ENCODE measurements at places on chromosomes 12 and 14.

GRCh38 chr12:64157110-64157509, 65.0 kb downstream of the KICS2 start:
- no peak for DNase-seq

- no peak for DNase-seq
Observed at GRCh38 chr14:89093083-89093730, 268.8 kb downstream of the TTC8 start.

GRCh38 chr14:50947446-50947845, 3.2 kb upstream of the PYGL start:
- no peak for DNase-seq

- DNase-seq: no peak
Observed at GRCh38 chr12:2919249-2919648, 28.6 kb downstream of the TULP3 start.

- DNase-seq: no peak
Observed at GRCh38 chr14:90375934-90376333, 20.9 kb upstream of the CALM1 start.

DNA sequence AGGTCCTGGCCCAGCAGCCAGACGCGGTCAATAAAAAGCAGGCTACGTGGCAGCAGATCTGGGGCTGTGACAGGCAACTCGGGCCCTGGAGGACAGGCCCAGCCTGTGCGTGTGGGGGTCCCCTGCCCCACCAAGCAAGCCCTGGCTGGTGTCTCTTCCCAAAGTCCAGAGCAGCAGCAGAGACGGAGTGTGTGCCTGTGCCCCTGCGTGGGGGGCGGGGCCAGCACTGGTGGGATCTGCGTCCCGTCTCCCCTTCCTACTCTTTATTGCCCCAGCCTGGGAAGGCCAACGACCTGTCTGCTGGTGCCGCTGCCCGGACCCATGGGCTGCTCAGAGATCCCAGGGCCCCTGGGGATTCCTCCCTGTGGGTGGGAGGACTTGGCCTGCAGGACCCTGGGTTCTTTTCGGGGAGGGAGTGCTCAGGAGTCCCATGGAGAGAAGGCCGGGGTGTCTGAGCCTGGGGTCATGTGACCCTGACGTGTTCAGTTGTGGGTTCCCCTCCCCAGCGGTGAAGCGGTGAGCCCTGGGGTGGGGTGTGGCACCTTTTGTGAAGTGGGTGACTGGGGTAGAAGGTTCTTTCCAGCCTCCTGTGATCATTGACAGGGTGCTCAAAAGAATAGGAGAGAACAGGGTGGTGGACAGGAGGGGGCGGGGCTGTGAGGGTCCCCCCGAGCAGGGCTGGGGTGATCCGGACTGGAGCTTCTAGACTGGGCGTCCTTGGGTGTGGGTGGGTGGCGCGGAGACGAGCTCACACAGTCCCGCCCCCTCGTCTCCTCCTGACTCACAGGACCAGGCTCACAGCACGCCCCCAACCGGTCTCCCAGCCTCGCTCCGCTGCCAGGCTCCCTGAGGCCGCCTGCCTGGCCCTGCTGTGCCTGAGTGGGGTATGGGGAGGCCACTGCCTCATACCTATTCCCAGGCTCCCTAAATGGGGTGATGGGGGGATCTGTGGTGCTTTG, 22.4 kb downstream of the ASPG start:
- no peak for DNase-seq

DNA sequence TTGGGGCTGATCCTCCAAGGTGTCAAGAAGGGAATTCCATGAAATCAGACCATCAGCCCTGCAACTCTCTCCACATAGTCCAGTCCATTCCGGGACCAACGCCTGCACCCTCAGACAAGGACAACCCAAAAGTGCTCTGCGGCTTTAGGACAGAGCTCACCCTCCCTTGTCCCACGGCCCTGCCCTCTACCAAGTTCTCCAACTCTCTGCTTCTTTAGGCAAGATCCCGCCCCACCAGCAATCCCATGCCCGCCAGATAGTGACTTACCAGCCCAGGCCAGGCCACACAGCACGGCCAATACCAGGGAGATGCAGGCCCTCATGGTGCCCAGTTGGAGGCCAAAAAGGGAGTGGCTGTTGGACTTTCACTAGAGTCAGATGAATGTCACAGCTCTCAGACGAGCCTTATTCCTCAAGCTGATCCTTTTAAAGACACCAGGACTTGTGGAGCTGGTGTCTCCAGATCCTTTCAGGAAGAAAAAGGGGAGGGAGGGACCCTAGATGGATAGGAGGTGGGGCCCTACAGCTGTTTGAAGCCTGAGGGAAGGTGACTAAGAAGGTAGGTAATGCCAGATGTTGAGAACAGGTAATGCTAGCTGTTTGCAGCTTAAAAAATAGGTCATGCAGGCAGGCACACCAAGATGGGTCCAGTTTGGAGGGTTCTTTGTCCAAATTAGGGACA, at the start of gene ENDOU:
Gene ENDOU (minus strand): TSS at position 400 of the 682 bp plus-strand sequence. CDS start 77 bp downstream, at position 323.
- no peak for DNase-seq

GRCh38 chr14:51828017-51828797, 32.2 kb upstream of the GNG2 start:
- DNase-seq: peak; percentile 84

DNA sequence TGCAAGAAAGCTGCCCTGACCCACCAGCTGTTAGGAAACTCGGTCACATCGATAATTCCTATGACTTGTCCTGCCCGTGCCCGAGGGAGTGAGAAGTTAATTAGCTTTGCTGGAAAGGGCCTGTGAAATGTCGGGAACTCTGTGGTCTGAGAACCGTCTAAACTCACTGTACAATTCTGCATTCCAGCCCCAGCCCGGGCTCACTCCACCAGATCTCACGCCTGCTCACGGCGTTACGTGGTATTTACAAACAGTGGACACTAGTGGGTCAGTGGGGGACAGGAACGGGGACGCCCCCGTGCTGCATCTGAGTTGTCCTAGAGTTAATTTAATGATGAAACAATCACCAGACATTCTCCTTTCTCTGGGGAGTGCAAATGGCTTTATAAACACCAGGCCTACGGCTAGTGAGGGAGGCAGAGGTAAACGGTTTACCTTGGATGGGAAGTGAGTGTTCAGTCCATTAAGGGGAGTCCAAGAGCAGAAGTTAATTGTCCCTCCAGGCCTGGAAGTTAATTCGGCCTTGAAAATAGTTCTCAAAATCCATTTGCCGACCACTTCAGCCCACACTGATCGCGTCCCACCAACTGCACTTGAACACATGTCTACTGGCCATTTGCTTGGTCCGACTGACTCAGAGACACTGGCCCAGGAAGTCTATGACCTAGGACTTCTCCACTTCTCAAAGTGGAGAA, 93.5 kb upstream of the MED13L start:
- DNase-seq: no peak

- DNase-seq: peak; percentile 53
Observed at GRCh38 chr12:4118601-4119156, 154.9 kb upstream of the CCND2 start.

DNA sequence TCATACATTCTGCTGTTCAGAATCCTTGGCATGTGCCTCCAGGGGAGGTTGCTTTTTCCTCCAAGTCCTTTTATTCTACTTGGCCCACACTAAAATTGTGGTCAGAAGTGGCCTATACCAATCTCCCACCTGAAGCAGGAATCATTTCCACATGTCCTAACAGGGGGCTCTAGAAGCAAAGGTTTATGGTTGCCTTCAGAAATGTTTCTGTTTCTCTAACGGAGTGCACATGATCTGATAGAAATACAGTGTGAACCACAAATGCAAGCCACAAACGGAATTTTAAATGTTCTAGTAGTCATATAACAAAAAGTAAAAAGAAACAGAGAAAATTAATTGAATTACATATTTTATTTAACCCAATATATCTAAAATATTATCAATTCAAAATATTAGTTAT, 4.0 kb downstream of the PTGER2 start:
- DNase-seq: no peak

- no peak for DNase-seq
Observed at GRCh38 chr12:9391815-9392214, 183.6 kb upstream of the PZP start.

DNA sequence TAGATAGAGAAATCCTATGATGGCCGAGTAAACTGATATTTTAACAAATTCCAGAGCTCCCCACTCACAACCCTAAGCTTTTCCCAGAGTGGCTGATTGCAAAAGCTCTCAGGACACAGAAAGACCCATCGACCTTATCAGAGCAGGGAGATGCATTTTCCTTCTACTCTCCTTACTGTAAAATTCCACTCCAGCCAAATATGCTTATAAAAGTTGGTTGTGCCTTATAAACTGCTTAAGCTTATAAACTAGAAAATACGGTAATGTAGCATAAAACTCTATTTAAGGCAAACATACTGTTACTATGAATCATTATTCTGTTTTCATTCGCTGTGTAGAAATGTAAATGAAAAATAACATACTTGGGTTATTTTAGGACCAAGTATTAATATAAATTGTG, 41.6 kb upstream of the TRHDE start:
- DNase-seq: no peak

- DNase-seq: no peak
Observed at GRCh38 chr12:72035625-72036024, 97.0 kb downstream of the TPH2 start.

- no peak for DNase-seq
Observed at GRCh38 chr12:40988355-40988754, 199.8 kb upstream of the PDZRN4 start.

DNA sequence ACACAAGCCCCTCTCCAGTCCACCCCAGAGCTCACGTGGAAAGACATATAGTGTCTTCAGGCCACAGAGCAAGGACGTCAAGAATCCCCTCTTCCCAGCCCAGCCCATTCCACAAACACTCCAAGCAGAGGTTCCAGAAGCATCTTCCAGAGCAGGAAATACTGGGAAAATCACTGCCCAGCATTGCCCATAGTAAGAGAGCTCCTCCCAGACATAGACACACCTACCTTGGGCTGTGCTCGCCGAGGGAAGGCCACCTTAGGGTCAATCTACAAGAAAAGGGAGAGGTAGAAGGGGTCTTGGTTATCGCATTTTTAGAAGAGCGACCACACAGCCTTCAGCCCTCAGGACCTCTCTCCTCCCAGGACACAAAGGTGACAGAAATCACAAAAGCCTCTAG, 4.5 kb downstream of the MSI1 start:
- DNase-seq: no peak

DNA sequence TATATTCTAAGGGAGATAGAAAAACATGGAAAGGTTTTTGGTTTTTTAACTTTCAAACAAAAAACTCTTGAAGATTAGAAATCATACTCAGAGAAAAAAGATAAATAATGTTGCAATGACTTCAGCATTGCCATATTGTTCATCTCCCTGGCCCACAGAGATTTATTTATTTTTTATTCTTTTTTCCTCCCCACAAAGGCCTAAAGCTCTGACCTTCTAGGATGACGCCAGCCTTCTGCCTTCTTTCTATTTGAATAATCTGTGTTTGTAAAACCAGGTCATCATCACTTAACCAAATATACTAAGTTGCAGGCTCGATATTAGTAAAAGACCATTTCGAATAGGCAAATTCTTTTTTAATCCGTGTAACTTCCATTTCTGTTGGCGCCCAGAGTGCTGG, 4.4 kb upstream of the DCP1B start:
- DNase-seq: no peak

DNA sequence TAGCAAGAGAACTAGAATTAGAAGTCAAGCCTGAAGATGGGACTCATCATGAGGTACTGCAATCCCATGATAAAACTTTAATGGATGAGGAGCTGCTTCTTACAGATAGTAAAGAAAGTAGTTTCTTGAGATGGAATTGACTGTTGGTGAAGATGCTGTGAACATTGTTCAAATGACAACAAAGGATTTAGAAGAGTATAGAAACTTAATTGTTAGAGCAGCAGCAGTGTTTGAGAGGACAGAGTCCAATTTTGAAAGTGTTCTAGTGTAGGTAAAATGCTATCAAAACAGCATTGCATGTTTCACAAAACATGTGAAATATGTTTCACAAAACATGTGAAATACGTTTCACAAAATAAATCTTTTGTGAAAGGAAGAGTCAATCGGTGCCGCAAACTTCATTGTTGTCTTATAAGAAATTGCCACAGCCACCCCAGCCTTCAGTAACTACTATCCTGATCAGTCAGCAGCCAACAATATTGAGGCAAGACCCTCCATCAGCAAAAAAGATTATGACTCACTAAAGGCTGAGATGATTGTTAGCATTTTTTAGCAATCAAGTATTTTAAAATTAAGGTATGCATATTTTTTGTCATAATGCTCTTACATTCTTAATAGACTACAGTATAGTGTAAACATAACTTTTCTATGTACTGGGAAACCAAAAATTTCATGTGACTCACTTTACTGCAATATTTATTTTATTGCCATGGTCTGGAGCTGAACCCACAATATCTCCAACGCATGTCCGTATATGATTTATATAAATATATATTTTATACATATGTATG, 173.4 kb upstream of the BMP4 start:
- DNase-seq: no peak

GRCh38 chr12:48750215-48750614, 33.7 kb upstream of the CCNT1 start:
- DNase-seq: no peak

DNA sequence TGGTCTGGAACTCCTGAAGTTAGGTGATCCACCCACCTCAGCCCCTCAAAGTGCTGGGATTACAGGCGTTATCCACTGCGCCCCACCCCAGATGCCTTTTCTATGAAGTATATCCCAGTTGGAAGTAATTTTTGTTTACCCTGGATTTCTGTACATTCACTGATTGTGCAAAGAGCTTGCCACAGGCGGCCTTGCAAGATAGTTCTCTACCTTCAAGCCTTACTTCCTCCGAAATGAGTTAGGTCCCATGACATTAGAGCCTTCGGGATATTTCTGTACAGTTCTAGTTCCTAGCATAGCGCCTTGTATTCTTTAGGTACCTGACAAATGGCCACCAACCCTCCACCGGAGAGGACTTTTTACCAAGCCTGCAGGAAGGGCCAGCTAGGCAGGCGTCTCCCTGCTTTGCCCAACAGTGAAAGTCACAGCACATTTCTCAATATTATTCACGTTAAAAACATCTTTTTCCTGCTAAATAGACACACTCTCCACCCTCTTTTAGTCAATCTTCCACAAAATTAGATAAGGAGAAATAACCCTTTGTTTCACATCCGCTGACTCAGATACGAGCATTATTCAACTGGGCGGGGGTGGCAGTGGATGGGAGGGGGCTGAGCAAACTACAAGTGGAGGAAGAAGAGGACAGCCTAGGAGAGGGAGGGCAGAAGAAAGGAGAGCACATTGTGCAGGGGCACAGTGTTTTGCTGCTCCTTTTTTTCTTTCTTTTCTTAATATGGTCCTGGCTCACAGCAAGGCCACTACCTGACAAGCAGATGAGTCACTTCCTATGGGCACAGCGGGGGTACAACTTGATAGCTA, 40.0 kb upstream of the CAPRIN2 start:
- peak; percentile 28 for DNase-seq

DNA sequence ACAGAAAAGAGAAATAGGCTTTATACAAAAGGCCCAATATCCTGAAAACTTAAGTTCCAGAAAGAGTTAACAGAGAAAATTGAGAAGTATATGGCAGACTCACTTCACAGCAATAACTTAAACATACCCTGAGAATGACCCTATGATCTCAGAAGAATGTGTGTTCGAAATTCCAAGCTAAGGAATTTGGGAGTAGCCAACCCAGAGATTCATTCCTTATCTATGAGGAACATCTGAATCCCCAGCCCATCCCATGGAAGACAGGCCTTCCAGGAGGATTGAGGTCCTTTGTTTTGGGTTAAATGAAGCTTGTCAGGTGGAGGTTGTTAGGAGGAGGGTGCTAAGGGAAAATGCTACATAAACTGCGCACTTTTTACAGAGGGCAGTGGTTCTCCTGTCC, 7.5 kb upstream of the SAV1 start:
- DNase-seq: no peak

- DNase-seq: no peak
Observed at GRCh38 chr12:92847368-92847767, 81.7 kb downstream of the EEA1 start.

GRCh38 chr12:15632708-15633107, 156.5 kb downstream of the EPS8 start:
- no peak for DNase-seq

All from activated CD4-positive, alpha-beta T cell treated with anti-CD3 and anti-CD28 coated beads, Interleukin-2, amount 50 U/mL, for 48 hours (primary cell).